Osteocyte (in vitro differentiated cells): ENCODE measurements at places on chromosomes 4 and X.
A peak's percentile ranks its signal among the peaks of the same experiment; 100 is the strongest.

GRCh38 chrX:119604766-119605463 is 1.3 kb downstream of the NKRF start:
- peak; percentile 42 for DNase-seq

DNA sequence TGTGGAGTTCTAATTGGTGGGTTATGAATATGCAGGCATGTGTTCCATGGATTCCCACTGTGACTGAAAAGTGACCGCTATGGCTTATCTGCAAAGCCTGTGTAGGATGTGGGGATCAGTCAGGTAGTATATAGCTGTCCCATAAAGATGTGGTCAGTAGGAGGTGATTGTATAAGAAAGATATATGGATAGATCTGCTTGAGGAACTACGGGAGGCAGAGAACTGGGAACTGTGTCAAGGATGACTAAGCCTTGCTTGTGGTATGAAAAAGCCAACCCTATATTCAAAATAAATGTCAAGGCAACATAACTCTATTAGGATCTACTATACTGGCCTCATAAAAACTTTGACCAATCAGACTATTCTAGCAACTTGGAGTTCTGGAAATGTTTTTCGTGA is 185.2 kb downstream of the KLHL4 start:
- DNase-seq: no peak

GRCh38 chrX:148926371-148926770 is 426.0 kb downstream of the AFF2 start:
- no peak for DNase-seq

GRCh38 chrX:78307665-78308064 is 19.7 kb downstream of the CYSLTR1 start:
- DNase-seq: no peak

GRCh38 chr4:183830438-183830985 is 74.6 kb upstream of the STOX2 start:
- DNase-seq: no peak

GRCh38 chrX:135194684-135195083 is 23.5 kb upstream of the CT55 start:
- DNase-seq: no peak

DNA sequence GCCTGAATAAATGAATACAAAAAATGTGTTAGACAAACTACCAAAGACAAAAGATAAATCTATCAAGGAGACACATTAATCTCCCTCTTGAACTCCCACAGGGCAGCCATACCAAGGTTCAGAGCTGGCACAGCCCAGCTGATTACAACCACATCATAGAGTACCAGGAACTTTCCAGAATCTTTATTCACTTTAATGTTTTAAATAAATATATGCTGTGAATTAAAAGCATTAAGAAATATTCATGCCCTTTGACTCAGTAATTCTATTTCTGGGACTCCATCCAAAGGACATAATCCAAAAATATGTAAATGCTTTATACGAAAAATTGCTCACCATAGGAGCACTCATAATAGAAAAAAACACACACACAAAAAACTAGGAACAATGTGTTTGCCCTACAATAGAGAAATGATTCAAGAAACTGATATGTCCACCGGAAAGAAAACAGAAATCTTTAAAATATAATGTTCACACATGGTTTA is 126.0 kb downstream of the LDB2 start:
- DNase-seq: no peak

DNA sequence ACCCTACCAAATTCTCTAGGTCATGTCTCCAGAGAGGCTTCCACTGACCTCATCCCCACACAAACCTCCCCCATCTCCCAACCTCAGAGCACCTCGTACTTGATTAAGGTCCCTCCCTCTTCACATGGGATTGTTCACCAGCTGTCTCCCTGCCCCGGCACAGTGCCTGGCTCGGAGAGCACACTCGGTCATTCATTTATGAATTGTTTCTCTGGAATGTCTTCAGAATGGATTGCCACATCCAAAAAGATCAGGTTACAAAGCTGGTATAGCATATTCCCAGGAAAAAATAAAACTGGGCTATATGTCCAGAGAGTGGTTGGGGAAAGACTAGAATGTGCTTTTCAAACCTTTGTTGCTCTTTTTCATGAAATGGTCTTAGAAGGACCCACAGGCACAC is 21.6 kb downstream of the JAKMIP1 start:
- DNase-seq: no peak

GRCh38 chr4:9999956-10000561 is 21.2 kb downstream of the SLC2A9 start:
- DNase-seq: no peak

- DNase-seq: no peak
These were observed 216.6 kb downstream of the DCTD start for GRCh38 chr4:182700362-182701160.

GRCh38 chr4:151436093-151436518 is 27.1 kb downstream of the FHIP1A start:
- no peak for DNase-seq

DNA sequence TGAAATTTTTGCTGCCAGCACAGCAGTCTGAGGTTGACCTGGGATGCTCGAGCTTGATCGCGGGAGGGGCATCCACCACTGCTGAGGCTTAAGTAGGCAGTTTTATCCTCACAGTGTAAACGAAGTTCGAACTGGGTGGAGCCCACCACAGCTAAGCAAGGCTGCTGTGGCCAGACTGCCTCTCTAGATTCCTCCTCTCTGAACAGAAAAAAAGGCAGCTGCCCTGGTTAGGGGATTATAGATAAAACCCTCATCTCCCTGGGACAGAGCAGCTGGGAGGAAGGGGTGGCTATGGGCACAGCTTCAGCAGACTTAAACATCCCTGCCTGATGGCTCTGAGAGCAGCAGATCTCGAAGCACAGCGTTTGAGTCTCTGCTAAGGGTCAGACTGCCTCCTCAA is 314.6 kb downstream of the STPG2 start:
- no peak for DNase-seq

DNA sequence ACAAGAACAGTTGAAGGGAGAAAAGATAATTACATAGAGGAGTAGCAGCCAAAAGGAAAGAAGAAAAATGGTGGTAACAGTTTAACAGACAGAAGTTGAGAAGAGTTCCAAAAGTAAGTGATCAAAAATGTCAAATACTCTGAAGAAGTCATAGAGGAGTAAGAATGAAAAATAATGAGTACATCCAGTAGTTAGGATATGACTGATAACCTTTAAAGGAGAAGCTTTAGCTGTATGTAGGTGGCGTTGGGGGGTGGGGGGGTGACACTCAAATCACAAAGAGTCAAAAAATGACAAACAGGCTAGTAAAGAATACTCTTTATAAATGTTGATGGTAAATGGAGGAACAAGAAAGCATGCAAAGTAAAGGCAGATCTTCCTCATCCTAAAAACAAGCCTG is 40.6 kb downstream of the RAB33A start:
- DNase-seq: no peak

- DNase-seq: peak; percentile 83
These were observed 274.7 kb upstream of the AGTR2 start for GRCh38 chrX:115895678-115896329.

- no peak for DNase-seq
These were observed 1235.0 kb upstream of the TENM3 start for GRCh38 chr4:181008164-181008563.

DNA sequence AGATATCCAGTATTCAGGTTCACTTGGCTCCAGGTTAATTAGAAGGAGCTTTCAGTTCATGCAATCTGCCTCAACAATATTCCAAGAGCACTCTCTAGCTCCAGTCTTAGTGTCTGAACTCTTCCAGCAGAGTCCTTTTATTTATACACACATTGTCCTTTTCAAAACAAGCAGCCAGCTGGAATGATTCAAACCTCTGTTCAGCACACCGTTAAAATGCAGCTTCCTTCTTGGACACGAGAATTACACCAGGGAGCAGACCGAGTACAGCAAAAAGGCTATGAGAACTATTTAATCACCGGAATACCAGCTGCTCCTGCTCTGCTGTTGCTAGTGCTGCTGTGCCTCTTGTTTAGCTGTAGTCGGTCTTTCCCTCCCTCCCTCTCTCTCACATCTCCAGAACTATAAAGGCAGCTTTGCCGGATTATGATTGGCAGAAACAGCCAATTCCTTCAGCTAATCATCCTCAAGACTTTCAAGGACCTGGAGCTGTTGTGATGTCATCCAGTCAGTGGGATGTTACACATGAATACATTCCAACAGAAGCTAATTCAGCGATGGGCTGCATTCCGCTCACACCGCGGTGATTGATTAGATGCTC is at the start of gene NDST4:
TSS of gene NDST4 (minus strand) at position 115 of the 601 bp plus-strand sequence. CDS start 36,584 bp downstream, outside the sequence.
- no peak for DNase-seq

- DNase-seq: no peak
These were observed 129.2 kb downstream of the KLHL13 start for GRCh38 chrX:117987373-117987772.

GRCh38 chr4:40606239-40606767 is 23.4 kb downstream of the RBM47 start:
- DNase-seq: no peak

DNA sequence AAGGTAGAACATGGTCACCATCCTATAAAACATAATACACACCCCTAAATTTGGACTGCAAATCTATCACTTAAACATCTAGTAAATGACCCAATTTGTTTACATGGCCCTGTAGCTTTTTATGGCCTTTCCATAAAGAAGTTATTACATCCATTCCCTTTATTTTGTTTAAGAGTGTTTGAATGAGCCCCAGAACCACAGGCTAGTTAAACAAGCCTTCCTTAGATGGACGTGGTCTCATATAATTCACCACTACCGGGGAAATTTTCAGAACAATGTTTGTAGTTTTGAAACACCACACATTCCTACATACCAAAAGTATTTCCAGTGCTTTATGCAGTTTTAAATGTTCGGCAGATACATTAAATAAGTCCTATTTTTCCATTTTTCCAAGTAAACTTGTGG is 12.3 kb downstream of the PDGFC start:
- DNase-seq: no peak

DNA sequence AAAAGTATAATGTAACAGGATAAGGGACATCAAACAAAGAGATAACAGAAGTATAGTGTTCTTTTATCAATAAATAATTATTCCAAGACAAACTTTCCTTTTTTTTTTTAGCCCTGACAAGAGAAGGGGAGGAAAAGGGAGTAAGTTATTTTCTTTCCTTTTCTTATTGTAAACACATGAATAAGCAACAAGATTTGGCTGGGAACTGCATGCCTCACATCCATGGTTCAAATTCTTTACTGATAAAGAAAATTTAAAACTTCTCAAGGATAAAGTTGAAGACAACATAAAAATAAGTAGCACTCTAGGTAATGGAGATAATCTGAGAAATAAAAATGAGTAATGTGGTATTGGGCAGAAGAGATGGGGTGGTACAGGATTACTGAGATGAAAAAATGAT is 71.6 kb downstream of the NEK1 start:
- DNase-seq: no peak

DNA sequence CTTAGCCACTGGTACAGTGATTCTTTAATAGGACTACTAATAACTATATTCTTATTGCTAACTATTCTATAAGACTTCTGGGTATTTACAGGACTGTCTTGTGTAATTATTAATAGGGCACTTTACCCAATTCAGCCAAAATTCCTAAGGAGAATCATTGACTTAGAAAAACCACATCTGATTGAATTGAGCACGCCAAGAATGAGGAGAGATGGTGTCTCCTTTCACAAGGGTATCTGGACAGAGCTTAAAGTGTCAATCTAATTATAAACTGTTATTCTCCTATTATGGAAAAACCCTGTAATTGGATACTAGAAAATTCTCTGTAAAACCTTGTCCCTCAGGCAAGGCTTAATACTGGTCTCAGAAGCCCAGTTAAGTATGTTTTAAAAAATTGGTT is 111.1 kb upstream of the TLL1 start:
- DNase-seq: no peak

- DNase-seq: no peak
These were observed 30.7 kb downstream of the SPARCL1 start for GRCh38 chr4:87498446-87498900.

- DNase-seq: no peak
These were observed 1028.3 kb downstream of the DMD start for GRCh38 chrX:32183066-32183465.

GRCh38 chr4:109739547-109739946 is 9.7 kb upstream of the PLA2G12A start:
- no peak for DNase-seq

DNA sequence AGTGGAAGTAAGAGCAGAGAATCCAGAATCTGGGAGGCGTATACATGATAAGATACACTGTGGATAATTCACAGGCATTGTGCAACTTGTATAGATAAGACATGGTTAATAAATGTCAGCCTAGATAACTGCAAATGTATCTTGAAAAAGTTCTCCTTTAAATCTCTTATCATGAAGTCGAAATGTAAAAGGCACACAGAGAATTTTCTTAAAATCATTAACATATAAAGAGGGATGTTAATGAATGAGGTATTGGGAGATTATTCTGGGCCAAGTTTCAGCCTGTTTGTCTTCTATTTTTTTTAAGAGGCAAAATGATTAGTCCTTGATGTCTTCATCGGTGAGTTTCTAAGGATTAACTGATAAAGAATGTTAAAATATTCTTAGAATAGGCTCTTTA is 835 bp downstream of the TDO2 start:
- DNase-seq: no peak

DNA sequence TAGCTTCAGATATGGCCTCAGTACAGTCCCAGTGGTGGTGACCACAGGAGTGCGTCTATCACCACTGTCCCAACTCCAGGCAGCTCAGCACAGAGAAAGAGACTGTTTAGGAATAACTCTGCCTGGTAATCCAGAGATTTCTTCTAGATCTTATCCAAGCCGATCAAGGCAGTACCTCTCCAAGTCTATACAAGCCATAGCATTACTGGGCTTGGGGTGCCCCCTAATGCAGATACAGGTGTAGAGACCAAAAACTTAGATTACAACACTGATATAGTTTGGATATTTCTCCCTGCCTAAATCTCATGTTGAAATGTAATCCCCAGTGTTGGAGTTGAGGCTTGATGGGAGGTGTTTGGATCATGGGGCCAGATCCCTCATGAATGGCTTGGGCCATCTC is 100.9 kb downstream of the PTCHD1 start:
- no peak for DNase-seq

GRCh38 chrX:42694260-42694815 is 83.6 kb downstream of the PPP1R2C start:
- no peak for DNase-seq

- DNase-seq: no peak
These were observed 13.6 kb upstream of the KIT start for GRCh38 chr4:54643958-54644751.

GRCh38 chr4:145061318-145061920 is 36.6 kb downstream of the ANAPC10 start:
- DNase-seq: no peak

- DNase-seq: no peak
These were observed 791.7 kb upstream of the AGA start for GRCh38 chr4:178233906-178234305.

GRCh38 chrX:20373063-20373462 is 106.4 kb upstream of the RPS6KA3 start:
- no peak for DNase-seq
